A549 treated with GW870086 at 1 μM for 4 hours (cell line): ENCODE measurements at places on chromosomes 12 and 14. TPM values are rescaled to one million over a fixed set of nuclear protein-coding genes. Genes with fewer than 3 reads are reported as not detected.

The IAPP gene
- total RNA-seq: not detected in 5 replicates

The KRT76 gene
- total RNA-seq: not detected in 5 replicates

The SLC38A4 gene
- total RNA-seq: 0.06 to 0.07 TPM (median 0.06 TPM) in 3 of 5 replicates, not detected in the others

The NOVA1 gene
- 3.7 to 5.3 TPM (median 4.0 TPM) in 5 replicates for total RNA-seq

The KRT86 gene
- 31.3 to 49.7 TPM (median 45.6 TPM) in 5 replicates for total RNA-seq

The HOXC4 gene
- 1.9 to 3.5 TPM (median 3.5 TPM) in 5 replicates for total RNA-seq

The SCN8A gene
- 1.2 to 1.7 TPM (median 1.5 TPM) in 5 replicates for total RNA-seq

The MAP3K9 gene
- 4.2 to 6.7 TPM (median 6.1 TPM) in 5 replicates for total RNA-seq

The DUSP16 gene
- total RNA-seq: 8.3 to 10.2 TPM (median 8.9 TPM) in 5 replicates

The ADCK1 gene
- total RNA-seq: 5.0 to 6.4 TPM (median 6.1 TPM) in 5 replicates
